ENCODE measurements at places on chromosomes 3 and 15. TPM values are rescaled to one million over a fixed set of nuclear protein-coding genes. Genes with fewer than 3 reads are reported as not detected.

The C3orf22 gene
- total RNA-seq: not detected

The IL5RA gene
- total RNA-seq: not detected

The BSN gene
- total RNA-seq: under 0.01 TPM

The GUCA1C gene
- not detected for total RNA-seq

The P2RY12 gene
- total RNA-seq: not detected

All from regular cardiac myocyte (primary cell).